ENCODE measurements at places on chromosomes 4 and X.

- DNase-seq = no peak
These were observed 5.9 kb downstream of the SNX25 start for GRCh38 chr4:185215261-185215660.

GRCh38 chr4:42302348-42302747 lies 94.9 kb upstream of the SHISA3 start:
- peak; percentile 10 for DNase-seq

DNA sequence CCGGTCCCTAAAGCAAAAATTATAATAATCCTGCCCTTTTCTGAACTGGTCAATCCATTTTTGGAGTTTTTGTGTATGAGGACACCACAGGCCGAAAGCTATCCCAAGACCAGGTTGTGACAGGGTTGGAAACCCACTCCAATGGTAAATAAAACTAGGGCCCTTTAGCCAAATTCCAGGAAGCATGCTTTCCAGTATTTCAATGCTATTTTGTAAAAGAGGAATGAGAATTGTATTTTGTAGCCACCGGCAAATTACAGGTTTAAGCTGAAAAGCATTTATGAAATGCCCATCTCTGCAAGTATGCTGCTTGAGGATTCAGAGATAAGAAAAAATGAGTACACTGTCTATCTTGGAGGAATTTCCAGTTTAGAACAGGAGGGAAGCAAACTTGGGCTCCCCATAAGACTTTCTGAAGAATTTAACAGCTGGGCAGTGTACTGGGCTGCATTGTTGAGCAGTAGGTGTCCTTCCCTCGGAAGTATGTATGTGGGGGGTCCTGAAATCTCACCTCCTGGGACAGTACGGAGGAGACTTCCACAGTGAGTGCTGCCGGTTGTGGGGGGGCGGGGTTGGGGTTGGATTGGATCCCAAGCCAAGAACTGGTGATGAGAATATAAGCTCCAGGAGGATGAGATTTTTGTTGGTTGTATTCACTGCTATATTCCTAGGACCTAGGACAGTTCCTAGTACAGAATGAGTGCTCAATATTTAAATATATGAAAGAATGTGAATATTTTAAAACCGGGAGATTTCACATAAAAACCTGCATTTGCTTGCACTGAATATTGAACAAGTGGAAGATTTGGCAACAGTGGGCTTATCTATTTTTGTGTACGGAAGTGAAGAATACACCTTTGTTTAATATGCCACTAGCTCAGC lies 26.8 kb downstream of the OCIAD2 start:
- no peak for DNase-seq

DNA sequence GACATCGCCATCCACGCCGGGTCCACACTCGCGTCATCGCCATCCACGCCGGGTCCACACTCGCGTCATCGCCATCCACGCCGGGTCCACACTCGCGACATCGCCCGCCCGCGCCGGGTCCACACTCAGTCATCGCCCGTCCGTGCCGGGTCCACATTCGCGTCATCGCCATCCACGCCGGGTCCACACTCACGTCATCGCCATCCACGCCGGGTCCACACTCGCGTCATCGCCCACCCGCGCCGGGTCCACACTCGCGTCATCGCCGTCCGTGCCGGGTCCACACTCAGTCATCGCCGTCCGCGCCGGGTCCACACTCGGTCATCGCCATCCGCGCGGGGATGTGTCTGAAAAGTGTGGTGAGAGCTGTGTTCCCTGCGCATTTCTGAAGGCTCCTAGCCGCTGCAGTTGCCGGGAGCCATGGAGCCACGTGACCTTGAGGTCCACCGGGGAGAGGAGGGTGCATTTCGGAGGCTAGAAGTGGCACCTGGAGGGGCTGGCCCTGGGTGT lies 17.3 kb downstream of the PCGF3 start:
- no peak for DNase-seq

GRCh38 chrX:155867821-155868220 lies 13.3 kb upstream of the VAMP7 start:
- DNase-seq = no peak

- no peak for DNase-seq
These were observed 740.6 kb upstream of the TENM3 start for GRCh38 chr4:181502611-181503010.

DNA sequence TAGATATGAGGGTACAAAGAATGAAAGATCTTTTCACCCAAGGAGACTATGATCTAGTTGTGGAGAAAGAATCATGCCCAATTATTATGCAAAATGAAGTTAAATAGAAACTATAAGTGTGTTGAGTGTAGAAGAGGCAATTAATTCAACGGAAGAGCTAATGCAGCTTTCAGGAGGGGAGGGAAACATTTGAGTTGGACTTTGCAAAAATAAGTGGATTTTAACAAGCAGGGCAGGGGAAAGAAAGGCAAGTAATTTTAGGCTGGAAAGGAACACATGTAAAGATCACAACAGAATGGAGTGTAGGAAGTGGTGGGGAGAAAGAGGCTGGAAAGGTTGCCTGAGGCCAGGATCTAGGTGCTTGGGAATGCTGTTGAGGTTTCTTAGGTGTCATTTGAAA lies 44.1 kb downstream of the KLHL15 start:
- no peak for DNase-seq

DNA sequence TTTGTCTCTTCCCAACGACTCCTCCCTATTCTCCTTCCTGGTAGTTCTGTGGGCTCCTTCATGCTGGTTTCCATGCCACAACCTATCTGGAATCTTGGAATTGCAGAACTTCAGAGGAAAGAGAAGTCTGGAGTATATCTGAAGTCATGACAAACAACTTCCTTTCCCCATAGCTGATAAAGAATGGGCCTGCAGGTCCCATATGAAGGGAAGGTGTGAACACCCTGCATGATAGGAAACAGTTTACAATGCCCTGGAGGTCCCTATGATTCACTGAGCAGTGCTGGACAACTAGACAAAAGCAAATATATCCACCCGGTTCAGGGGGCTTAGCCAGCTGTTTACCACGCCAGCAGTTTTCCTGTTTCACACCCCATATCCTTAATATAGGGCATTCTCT lies 19.4 kb downstream of the FAM9C start:
- no peak for DNase-seq

GRCh38 chrX:151870602-151871001 lies 42.1 kb upstream of the MAGEA4 start:
- no peak for DNase-seq

DNA sequence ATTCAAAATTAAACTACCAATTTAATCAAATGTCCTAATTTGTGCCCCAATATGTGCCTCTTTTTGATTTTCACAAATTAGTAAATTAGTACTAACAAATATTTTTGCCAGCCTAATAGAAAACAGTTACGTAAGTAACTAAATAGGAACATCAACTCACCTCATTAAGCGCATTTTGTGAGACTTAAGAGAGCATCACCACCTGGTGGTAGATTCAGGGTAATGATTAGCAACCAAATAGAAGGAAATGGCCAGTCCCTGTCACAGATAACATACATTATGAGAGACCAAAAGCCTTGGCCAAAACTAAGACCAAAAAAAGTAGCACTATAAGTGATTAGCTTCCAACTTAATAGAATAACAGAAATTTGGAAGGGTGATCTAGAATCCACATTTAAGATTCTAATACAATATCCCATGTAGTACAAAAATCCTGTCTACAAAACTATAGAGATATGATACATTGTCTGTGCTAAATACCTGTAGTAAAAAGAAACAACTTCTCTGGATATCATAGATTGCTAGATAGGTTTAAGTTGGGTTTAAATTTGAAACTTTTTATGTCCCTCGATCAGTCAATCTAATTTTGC lies 46.7 kb downstream of the C4orf46 start:
- no peak for DNase-seq

GRCh38 chr4:8334786-8335460 lies 65.4 kb downstream of the HTRA3 start:
- no peak for DNase-seq

DNA sequence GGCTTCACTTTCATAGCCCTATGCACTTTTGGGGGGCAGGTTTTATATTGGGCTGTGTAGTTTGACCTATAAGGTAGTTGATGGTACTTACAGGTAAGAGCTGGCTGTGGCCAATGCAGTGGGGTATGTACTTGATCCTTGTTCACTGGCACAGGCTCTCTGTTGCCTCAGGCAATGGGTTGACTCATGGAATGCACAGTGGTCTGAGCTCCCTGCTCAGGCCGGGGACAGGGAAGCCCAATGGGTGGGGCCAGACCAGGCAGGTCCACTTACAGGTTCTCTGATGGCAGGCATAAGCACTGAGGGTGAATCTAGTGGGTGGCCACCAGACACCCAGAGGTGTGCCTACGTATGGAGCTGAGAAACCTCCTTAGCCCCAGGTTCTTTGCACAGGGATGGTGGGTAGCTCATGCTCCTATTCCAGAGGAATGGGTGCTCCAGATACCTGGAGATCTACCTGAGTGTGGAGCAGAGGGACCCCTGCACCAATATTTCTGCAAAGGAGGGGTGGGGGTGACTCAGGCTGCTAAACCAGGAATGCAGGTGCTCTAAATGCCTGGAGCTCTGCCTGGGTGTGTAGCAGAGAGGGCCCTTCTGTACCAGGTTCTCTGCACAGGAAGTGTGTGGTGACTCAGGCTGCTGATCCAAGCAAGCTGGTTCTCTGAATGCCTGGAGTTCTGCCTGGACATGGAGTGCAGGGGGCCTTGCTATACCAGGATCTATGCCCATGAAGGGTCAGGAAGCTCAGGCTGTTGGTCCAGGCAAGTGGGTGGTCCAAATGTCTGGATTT lies 52.3 kb downstream of the IL1RAPL2 start:
- no peak for DNase-seq

DNA sequence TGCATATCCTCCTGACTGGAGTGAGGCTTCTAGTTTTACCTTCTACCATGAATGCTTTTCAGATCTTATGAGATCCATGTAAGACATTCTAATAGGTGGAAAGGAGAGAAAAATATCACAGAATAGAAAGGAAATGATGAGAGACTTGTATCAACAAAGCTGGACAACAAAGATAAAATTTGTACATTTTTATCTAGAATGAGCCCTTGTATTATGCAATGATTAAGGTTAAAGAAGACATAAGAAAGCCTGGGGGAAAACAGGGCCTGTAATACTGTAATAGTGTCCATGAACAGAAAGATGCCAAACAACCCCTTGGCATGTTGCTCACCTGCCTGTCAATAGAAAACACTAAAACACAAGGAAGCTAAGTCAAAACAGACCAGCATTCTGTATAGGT lies 44.2 kb upstream of the SCRG1 start:
- DNase-seq = no peak

DNA sequence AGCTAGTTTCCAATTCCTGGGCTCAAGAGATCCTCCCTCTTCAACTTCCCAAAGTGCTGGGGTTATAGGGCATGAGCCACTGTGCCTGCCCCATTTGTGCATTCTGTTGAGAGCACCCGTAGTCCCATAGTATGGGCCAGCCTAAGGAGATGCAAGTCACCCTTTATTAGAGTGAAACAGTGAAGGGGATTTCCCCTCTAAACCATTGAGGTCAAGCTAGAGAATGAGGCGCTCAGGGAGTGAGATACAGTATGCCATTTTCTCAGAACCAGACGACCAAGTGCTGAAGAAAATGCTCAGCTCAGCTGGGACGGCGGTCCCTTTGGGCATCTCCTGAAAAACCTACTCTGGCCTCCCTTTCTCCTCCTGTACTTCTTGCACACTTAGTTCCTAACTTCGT lies 18.7 kb downstream of the RNF4 start:
- DNase-seq = no peak
